Epithelial cell of alveolus of lung (primary cell): ENCODE measurements at places on chromosomes 4 and X. TPM values are rescaled to one million over a fixed set of nuclear protein-coding genes. Genes with fewer than 3 reads are reported as not detected.

The CXorf58 gene
- total RNA-seq: under 0.01 TPM in 1 of 2 replicates, not detected in the other

The ARMCX4 gene
- 3.1 and 4.4 TPM in 2 replicates for total RNA-seq

The SORCS2 gene
- total RNA-seq: 0.52 and 6.8 TPM in 2 replicates

The CETN2 gene
- total RNA-seq: 30.1 and 57.1 TPM in 2 replicates

The EDA2R gene
- 3.7 and 4.0 TPM in 2 replicates for total RNA-seq

The CT45A10 gene
- not detected in 2 replicates for total RNA-seq

The SAGE1 gene
- not detected in 2 replicates for total RNA-seq
